ENCODE measurements at places on chromosomes 7 and 10.
A peak's percentile ranks its signal among the peaks of the same experiment; 100 is the strongest.

GRCh38 chr10:72081772-72082590, 6.4 kb downstream of the SPOCK2 start:
- no peak for DNase-seq

- DNase-seq = no peak
Measured at GRCh38 chr7:101686030-101686429, 56.9 kb upstream of the MYL10 start.

DNA sequence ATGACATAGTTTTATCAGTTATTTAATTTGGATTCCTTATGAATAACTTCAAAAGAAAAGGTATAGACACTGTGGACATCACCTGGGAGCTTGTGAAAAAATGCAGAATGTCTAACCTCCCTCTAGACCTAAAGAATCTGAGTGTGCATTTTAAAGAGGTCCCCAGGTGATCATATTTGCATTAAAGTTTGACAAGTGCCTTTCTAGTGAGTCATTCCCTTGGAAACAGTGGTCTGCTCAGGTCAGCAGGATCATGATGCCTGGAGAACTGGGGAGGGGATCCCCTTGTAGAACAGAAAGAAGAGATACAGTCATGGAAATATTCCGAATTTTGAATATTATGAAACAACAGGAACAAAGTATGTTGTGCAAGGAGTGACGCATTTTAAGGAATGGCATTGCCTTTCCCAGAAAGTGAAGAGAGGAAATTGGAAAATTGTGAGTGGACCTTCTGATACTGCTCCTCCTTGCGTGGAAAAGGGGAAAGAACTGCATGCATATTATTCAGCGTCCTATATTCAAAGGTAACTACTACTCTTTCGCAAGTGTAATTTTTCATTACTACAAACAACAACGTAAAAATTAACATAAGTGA, 4.6 kb downstream of the STEAP2 start:
- no peak for DNase-seq

GRCh38 chr10:38156416-38157269, 62.5 kb downstream of the ZNF37A start:
- DNase-seq = no peak

GRCh38 chr10:121240556-121240955, 357.7 kb downstream of the FGFR2 start:
- no peak for DNase-seq

- no peak for DNase-seq
Measured at GRCh38 chr7:123666492-123666891, 10.8 kb downstream of the LMOD2 start.

GRCh38 chr10:95278061-95278988, 12.5 kb downstream of the PDLIM1 start:
- peak; percentile 66 for DNase-seq

DNA sequence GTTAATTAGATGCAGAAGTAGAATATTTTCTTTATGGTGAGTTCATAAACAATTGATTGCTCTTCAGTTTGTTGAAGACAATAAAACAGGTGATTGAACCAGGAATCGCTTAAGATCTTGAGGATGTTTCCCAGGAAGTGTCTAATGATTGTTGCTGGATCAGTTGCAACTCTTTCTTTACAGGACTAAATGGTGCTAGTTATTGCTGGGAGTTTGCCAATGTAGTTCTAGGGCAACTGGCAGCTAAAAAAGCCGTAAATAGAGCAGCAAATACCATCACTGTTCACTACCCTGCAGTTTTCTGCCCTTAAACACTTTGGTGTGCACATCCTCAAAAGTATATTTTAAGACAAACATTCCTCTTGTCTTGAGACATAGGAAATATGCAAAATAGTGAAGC, 119.2 kb upstream of the ANK3 start:
- DNase-seq = no peak

GRCh38 chr10:44010873-44011602, 362.4 kb upstream of the ZNF32 start:
- no peak for DNase-seq

- peak; percentile 17 for DNase-seq
Measured at GRCh38 chr7:40608321-40609075, 473.7 kb downstream of the SUGCT start.

DNA sequence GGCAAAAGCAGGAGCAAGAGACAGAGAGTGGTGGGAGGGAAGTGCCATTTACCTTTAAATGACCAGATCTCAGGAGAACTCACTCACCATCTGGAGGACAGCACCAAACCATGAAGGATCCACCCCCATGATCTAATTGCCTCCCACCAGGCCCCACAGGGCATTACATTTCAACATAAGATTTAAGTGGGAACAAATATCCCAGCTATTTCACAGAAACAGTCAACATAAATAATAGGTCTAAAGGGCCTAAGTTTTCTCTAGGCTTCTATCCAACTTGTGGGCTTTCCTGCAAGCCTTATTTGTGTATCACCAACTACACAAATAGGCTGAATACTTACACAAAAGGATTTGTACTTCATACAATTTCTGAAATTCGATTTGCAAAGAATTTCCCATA, 196.8 kb upstream of the POT1 start:
- DNase-seq = peak; percentile 23

DNA sequence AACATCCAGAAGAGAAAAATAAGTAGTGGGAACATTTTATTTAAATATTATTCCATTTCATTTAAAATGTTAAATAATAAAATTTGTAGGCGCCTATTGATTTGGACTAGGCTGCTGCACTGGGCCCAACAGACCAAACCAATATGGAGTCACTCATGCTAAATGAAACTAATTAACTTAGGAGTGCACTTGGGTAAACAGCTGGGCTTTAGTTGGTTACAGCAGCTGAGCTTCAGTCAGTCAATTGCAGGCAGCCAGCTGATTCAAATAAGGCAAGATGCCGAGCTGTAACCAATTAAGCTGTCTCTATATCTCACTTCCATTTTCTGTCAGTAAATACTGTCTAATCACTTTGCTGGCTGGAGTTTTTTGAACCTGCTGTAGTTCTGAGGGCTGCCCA, 102.1 kb upstream of the WDR11 start:
- DNase-seq = no peak

DNA sequence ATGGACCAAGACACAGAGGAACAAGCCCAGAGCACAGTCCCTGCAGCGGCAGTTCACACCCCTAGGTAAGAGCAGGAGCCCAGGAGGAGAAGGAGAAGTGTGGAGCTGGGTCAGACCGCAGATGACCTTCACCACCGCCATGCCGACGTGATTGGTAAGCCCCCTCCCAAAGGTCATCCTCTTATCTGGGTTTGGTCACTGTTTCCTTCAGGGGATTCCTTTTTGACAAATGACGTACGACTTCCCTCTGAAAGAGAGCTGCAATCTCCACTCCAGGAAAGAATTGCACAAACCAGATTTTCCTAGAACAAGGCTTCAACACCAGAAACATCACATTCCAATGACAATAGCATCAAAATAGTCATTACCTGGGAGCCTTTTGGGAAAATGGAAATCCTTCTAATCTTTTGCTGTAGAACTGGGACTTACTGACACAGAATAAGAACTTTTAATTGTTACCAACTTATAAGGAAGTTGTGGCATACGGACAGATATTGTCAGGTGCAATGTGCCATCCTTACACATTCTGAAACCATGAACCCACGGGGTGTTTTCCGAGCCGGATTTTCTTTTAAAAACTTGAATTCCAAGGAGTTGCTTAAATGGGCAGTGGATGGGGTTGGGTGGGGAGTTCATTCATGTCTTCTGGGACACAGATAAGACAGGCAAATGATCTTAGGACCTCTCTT, 20.8 kb upstream of the ADAM12 start:
- DNase-seq = no peak

GRCh38 chr7:142671506-142671905, 77.8 kb upstream of the PRSS1 start:
- DNase-seq = no peak

GRCh38 chr7:18450019-18450418, 45.5 kb upstream of the HDAC9 start:
- no peak for DNase-seq

DNA sequence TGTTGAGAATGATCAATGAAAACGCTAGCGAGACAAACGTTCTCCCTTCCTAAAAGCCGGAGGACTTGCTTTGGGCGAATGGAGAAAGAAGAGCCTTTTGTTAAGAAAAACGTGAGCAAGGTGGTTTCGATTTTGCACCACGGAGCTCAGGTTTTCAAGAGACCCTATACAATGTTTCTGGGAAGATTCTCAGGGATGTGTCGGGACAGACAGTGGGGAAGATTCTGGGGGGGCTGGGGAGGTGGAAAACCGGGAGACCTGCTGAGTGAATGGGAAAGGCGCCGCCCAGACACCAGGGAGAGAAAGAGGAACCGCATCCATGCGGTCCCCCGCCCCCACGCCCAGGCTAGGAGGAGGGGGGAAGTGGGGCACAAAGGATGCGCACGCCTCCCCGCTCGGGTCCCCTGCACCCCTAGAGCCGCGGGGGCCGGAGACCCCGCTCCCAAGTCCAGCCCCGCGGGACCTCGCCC, 745 bp downstream of the YWHAG start:
- no peak for DNase-seq

DNA sequence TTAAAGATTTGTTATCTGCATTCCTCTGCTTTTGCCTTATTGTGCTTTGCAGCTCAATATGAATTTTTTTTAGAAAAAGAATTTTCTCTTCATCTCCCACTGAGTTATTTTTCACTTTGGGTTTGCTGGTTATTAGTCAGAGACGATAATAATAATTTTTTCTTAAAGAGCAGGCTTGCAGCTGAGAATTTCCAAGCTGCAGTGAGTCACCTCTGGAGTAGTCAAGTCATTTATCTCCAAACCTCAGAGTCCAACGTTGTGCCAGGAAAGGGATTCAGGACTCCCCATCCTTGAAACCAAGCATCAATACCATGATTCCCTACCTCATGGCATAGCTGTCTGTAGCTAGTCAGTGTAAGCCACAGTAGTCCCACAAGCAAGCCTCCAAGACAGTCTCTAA, 15.2 kb upstream of the EGR2 start:
- peak; percentile 39 for DNase-seq

GRCh38 chr7:121138262-121138933, 149.9 kb downstream of the CPED1 start:
- DNase-seq = no peak

DNA sequence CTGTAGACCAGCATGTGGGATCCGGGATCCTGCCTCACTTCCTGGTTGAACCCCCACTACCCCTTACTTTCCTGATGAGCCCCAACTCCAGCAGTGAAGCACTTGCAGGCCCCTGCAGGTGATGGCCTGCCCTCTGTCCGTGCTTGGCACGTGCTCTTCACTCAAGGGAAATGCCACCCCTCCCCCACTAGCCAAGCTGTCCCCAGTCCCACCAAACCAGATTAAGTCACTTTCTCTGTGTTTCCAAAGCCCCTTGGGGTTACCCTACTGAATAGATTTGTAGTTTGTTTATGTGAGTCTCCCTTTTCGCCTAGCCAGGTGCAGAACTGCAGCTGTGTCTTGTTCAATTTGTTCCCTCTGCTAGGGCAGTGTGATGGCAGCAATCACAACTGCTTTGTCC, 121.7 kb downstream of the WDFY4 start:
- DNase-seq = no peak

GRCh38 chr7:94907026-94907810, at the start of gene PPP1R9A:
Gene PPP1R9A, plus strand, starts transcription at chr7:94907594. Its CDS starts 2,520 bp downstream, at chr7:94910114.
- no peak for DNase-seq

DNA sequence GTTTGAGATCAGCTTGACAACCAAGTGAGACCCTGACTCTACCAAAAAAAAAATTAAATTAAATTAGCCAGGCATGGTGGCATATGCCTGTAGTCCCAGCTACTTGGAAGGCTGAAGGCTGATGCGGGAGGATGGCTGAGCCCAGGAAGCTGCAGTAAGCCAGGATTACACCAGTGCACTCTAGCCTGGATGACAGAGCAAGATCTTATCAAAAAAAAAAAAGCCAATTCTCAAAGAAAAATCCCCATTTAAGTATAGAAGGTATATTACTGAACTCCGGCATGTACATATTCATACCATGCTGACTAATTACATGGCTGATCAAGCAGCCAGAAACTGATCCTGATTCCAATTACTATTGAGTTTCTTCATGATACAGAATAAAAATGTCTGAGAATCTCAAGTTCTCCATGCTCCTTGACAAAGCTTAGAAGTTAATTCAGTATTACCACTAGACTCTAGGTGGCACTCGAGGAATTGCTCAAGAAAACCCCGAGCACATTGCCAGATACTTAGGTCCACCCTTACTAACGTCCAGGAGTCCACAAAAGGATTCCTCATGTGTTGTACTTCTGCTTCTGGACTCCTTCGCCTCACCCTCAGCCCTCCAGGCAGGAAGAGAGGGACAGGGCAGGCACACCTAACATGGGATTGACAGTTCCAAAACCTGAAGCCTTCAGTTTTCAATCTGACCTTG, 148.9 kb downstream of the PARD3 start:
- peak; percentile 78 for DNase-seq

DNA sequence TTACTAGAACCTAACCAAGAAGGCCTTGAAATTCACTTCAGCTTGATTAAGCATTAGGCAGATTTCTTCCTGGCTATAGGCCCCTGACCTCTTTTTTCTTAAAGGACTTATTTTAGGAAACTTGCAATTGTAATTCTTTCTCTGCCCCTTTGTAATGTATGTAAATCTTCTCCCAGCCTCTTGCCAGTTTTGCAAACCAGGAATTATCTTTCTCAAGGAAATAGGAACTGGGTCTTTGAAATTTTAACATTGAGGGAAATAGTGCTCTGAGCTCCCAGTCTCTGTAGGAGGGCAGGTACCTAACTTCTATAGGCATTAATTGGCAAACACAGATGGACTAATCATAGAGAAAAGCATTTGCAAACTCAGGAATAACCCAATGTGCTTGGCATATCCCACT, 342.7 kb downstream of the THSD7A start:
- DNase-seq = no peak

DNA sequence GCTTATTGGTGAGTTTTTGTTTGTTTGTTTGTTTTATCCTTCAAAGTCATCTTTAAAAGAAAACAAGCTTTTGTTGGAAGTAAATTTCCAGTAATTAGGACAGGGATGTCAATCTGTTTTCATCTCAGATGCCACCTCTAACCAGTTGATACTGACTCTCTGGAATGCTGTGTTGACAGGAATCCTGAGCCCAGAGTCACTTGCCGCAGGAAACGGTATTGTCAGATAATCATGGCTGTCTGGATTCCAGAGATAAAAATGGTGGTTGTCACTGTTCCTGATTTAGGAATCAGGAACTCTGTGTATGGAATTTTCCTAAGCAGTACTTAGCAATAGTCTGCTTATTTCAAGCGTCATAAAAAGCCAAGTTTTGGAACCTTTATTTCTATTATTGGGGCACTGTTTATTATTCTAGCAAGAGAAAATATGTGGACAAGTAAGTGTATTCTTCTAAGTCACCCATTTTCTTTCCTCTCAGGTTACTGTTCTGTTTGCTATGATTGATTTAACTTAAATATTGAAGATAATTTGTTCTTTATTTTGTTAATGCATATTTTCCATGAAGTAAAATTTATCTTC, 39.2 kb downstream of the CDC123 start:
- no peak for DNase-seq

- no peak for DNase-seq
Measured at GRCh38 chr7:83640240-83640639, 8.7 kb downstream of the SEMA3E start.

GRCh38 chr10:95693071-95693667, 558 bp downstream of the TCTN3 start:
- no peak for DNase-seq

GRCh38 chr10:84493951-84494848, 165.8 kb downstream of the CCSER2 start:
- no peak for DNase-seq
